Epithelial cell of prostate (primary cell): ENCODE measurements at places on chromosomes 3 and 15.

- no peak for DNase-seq
These were observed 819.9 kb upstream of the DPPA4 start for GRCh38 chr3:110157221-110157620.

DNA sequence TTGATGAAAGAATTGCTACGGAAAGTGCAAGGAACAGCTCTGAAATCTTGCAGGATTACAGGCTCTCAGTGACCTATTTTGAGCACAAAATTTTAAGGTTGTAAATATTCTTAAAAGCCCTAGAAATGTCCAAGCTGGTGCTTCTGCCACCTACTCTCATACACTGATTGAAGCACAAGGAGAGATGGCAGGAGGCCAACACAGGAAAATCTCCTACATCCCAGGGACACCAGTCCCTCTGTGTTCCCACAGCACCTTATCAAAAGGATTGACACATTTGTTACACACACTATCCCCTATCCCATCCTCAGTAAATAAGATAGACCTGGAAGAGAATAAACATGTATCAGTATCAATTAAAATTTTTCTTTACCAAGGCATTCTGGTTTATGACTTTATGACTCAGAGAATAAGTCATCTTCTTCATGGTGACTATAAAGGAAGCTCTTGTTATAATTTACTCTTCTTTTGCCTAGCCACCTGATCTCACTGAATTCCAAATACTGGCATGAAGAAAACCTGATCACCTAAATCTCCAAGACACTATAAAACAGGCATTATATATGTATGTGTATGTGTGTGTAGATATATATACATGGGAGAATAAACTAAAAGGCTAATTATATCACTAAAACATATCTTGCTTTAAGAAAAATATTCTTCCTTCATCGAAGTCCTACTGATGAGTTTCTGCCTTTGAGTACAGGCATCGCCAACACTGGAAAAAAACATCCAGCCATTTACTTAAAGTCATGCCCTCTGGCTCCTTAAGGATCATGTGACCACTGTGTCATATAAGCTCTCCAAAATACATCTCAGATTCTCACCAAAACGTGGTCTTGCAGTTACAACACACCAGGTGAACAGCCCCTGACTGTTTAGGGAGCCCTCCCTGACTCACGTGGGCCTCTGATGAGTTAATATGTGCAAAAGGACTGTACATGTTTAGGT, 208.1 kb upstream of the NR2F2 start:
- DNase-seq = peak; percentile 14

DNA sequence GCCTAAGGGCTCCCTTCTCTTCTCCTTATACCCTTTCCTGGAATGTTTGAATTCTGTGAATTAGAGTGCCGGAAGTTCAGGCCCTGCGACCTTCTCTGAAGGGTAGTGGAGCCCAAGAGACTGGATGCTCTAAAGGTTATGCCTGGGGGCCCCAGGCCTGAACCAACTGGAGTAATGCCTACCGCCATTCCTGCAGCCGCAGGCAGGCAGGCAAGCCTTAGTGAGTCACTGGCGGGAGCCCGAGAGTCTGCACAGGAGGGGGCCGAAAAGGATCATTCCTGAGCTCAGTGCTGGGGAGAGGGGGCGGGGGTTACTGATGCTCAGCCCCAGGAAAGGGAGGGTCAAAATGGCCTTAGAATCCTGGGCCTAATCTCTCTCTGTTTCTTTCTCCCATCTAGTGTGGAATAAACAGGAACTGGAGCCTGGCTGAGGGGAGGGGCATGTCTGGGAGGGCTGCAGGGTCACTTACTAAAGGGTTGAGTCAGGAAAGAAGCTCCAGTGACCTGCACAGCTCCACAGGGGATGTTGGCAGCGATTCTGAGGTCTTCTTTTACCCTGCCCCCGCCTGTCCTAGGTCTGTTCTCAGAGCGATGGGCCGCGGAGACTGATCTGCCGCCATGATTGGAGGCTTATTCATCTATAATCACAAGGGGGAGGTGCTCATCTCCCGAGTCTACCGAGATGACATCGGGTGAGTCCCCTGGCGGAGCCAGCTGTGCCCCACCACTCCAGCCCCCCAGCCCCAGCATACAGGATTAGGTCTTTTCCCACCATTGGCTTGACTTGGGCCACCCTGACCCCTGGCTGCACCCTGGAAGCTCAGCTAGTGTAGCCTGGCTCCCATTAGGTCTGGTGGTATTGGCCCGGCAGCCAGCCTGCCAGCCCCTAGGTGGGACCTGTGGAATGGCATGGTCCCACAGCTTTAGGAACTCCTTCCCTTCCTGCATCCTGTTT, 2.0 kb downstream of the AP2M1 start:
- DNase-seq = no peak

- no peak for DNase-seq
These were observed at the start of gene PLSCR2 for GRCh38 chr3:146469150-146470017. PLSCR2 (minus strand) TSS chr3:146469561; CDS start chr3:146459904, 9,657 bp downstream.

DNA sequence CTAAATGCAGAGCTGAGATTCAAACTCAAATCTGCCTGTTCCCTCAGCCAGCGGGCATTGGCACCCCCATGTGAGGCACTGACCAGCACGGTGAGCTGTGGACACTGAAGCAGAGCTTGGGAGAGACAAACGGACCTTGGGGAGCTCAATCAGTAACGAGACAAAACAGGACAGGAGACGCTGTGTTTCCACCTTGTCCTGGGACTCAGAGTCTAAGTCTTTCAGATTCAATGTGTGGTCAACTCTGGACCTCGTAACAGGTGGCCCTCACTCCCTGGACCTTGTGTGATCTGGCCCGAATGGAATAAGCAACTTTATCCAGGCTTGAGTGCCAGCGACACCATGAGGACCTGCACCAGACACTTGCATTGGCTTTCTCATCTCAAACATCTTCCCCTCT, 232.5 kb downstream of the UACA start:
- DNase-seq = no peak

DNA sequence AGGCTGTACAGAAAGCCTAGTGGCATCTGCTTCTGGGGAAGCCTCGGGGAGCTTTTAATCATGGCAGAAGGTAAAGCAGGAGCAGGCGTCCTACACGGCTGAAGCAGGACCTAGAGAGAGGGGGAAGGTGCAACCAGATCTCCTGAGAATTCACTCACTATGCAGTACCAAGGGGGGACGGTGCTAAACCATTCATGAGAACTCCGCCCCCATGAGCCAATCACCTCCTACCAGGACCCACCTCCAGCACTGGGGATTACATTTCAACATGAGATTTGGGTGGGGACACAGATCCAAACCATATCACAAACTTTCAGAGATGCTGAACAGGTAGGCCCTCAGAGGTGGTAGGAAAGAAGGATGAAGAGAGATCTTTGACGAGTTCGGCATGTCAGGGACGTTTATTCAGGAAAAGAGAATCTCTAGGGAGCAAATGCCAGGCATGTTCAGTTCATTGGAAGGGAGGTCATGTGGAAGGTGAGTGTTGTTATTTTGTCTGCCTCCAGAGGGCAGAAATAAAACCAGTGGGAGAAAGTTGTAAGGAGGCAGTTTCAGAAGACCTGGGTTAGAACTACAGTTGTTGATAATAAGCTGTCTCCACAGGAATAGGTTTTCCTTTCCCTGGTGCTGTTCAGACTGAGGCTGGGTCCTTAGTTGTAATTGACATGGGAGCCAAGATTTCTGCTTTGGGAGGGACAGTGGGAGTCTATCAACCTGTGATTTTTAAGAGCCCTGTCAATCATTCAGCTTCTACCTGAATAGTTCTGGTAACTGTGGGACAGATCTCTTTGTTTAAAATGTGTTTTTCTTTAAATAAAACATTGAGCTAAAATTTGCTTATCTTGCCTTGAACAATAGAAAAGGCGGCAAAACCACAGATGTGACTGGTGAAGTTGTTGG, 4.3 kb upstream of the FNDC3B start:
- no peak for DNase-seq
